ENCODE measurements at places on chromosomes 3 and 15.

- no peak for DNase-seq
Observed at GRCh38 chr3:195181741-195182469, 89.1 kb downstream of the XXYLT1 start.

- peak; percentile 99 for DNase-seq
Observed at GRCh38 chr3:185656321-185656840, 70.3 kb downstream of the SENP2 start.

- no peak for DNase-seq
Observed at GRCh38 chr3:104740874-104741379, 625.8 kb upstream of the ALCAM start.

DNA sequence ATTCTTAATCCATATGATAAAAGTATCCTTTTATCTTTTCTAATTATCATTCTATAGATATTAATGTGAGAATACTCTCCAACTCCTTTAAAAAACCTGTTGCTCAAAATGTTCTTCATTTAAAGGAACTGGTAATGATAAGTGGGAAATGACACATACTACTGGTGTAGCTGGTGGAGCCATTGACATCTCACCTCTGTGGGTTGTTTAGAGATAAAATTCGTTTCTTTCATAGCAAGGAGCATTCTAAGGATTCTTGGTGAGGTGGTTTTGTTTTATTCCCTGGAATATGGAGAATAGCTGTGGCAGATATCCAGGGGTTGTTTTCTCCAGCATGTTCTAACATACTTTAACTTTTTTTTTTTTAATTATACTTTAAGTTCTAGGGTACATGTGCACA lies 299.8 kb upstream of the THBS1 start:
- DNase-seq, result no peak

DNA sequence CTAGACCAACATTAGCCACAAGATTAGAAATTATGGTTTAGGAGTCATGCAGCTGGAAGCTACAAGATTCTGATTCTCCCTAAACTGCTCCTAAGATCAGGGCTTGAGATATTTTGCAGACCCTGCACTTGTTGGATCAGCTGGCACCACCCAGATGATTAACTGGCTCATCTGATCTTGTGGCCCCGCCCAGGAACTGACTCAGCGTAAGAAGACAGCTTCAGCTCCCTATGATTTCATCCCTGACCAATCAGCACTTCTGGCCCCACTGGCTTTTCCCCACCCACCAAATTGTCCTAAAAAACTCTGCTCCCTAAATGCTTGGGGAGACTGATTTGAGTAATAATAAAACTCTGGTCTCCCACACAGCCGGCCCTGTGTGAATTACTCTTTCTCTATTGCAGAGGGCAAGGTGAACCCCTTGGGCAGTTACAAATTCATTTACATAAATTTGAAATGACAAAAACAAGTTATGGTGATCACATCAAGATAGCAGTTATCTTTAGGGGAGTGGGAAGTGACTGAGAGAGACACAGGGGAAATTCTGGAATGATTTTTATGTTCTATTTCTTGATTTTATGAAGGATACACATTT lies 76.5 kb downstream of the CD200R1L start:
- DNase-seq, result no peak

- no peak for DNase-seq
Observed at GRCh38 chr3:142977399-142977728, 13.9 kb upstream of the PAQR9 start.

DNA sequence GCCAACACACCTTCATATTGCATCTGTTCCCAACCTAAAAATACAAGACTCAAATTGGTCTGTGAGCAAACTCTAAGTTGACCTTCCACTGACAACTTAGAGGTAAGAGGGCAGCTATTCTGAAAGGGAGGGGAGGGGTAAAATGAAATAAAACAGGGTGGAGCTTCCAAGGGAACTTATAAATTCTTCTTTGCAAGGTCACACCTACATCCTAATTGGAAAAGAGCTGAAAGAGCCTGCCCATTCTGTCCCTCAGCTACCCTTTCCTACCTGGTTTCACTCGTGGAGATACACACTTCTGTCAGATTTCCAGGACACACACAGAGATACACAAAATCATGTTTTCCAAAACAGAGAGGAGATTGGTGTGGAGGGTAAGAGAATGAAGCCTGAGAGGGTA lies 1.0 kb downstream of the ILDR1 start:
- no peak for DNase-seq

DNA sequence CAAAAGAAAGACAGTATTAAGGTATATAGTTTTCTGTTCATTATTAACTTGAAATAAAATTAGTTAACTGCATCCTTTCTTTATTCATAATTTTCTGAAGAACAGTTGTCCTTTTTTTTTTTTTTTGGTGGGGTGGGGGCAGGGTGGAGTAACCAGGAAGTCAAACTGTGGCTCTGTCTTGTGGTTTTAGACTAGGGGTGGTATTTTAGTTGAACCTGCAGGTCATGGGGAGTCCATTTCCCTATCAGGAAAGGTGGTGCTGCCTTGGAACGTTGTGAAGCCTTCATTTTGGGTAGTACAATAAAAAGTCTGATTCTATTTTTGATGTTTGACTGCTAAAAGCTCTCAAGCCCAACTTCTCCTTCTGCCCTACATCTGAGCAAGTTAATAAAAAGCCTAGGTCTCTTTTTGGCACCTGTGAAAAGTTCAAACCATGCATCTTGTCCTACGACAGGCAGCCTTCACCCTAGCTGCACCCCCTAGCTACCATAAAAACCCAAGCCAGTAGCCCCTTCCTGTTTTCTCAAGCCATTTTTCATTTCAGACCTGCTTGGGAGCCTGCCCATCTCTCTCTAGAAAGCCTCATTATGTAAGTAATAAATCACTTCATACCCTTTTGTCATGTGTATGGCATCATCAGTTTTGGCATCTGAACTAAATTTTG lies 31.2 kb upstream of the RIOX2 start:
- no peak for DNase-seq

- DNase-seq, result no peak
Observed at GRCh38 chr15:62392376-62392775, 227.3 kb upstream of the C2CD4B start.

GRCh38 chr15:64566629-64567427 lies 106.5 kb downstream of the ZNF609 start:
- DNase-seq, result no peak

DNA sequence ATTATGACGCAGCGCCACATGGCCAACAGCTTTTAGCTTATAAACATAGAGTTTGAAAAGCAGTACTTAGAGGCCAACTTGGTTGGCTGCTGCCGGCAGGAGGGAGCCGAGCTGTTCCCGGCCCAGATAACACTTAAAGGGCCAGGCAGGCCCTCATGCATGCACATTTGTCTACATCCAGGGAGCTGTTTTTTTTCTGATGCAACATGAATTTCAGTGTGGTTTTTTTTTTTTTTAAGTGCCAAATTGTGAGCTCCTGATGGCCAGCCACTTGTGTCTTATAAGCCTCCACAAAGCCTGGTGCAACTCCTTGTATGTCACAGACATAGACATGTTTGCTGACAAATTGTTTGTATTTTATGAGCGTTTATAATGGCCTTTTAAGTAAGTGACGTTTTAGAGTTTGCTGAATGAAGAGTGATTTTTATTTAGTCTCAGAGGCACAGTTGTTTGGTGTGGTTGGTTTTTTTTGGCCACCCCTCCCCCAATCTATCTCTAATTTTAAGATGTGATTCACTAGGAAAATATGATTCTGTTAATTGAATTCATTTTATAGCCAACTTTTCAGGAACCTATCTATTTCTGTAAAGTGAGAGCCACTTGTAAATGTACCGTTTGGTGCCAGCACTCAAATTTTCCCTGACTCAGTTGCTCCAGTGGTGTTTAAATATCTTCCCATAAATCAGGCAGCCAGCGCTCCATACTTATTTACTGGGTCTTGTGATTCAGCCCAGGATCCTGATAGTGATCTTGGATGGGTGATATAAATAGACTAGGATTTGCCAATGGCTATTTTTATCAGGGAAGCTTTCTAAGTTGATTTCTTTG lies 134.3 kb downstream of the VGLL4 start:
- peak; percentile 29 for DNase-seq

- no peak for DNase-seq
Observed at GRCh38 chr3:167520266-167521005, 46.6 kb upstream of the SERPINI2 start.

All from HS-5 (cell line).